ENCODE measurements at places on chromosomes 5 and 9.
A peak's percentile ranks its signal among the peaks of the same experiment; 100 is the strongest.

- DNase-seq, result no peak
Measured at GRCh38 chr5:10456583-10457420, 15.1 kb downstream of the ROPN1L start.

- no peak for DNase-seq
Measured at GRCh38 chr5:38808666-38809343, 37.0 kb upstream of the OSMR start.

GRCh38 chr5:169668732-169669131 lies 31.7 kb downstream of the DOCK2 start:
- no peak for DNase-seq

GRCh38 chr5:58156973-58157701 lies 302.7 kb downstream of the PLK2 start:
- DNase-seq, result no peak

GRCh38 chr5:137035480-137035878 lies 463.6 kb downstream of the SPOCK1 start:
- no peak for DNase-seq

DNA sequence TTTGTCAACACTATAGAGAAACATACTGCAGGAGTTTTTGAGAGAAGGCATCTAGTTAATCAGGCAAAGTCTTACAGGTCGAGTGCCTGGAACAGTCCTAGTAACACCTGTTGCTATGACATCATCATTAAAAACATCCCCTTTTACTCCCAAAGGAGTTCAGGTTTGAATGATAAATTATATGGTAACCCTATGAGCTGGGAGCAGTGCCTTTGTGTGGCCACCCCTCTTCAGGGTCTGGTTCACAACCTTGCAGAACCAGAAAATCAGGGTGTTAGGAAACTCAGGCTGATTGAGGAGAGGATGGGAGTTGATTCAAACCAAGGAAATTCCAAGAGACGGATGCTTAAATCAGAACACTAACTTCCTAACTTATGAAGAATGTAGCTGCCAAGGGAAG lies 179.1 kb upstream of the RASEF start:
- no peak for DNase-seq

DNA sequence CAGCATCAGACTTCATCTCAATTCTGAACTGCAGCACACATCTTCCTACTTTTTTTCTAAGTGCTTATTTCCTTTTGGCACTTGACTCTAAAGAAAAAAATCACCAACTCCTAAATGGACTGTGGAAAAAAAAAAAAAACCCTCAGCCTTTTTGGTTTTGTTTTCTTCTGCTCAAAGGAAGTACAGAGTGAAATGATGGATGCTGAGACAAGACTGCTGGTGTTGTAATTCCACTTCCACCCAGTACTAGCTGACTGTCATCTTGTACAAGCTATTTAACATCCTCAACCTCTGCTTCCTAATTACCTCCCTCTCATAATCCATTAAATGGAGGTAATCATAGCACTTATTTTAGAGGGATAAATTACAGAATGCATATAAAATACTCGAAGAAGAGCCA lies 171.5 kb upstream of the GNA14 start:
- DNase-seq, result no peak

GRCh38 chr5:87885758-87886157 lies 382.9 kb downstream of the TMEM161B start:
- no peak for DNase-seq

DNA sequence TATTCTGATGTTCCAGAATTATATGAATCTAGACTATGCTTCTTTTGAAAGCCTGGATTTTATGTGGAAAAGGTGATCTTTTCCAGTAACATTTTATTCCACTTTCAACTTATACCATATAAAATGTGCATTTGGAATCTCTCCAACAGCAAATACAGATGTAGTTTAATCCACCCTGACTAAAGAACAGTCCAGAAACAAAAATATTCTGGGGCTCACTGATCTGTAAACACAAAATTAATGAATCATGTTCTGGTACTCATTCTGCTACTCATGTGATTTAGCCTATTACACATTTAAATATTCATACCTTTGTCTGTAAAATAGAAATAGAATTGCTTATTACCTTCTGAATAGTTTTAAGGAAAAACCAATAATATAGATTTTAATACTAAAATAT lies 125.8 kb downstream of the ARRDC3 start:
- DNase-seq, result no peak

DNA sequence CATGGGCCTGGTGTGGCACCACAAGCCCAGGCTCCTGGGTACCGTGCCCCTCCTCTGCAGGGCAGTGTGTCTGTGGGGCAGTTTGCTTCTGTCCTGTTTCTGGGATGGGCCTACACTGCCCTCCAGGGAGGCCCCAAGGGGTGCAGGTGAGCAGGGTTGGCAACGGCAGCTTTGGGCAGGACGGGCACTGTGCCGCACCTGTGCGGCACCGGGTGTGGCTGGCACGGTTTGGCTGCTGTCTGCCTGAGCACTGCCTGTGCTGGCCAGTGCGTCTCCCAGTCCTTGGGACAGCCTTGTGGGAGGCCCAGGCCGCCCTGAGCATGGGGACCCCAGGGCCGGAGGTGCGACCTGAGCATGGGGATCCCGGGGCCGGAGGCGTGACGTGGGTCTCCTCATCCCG lies 37.2 kb downstream of the RXRA start:
- DNase-seq, result no peak

- DNase-seq, result no peak
Measured at GRCh38 chr5:131953969-131954368, 8.5 kb upstream of the MEIKIN start.

GRCh38 chr5:179973391-179973790 lies 65.7 kb upstream of the TBC1D9B start:
- DNase-seq, result peak; percentile 1

GRCh38 chr9:91033797-91034196 lies 232.2 kb downstream of the SYK start:
- DNase-seq, result no peak

DNA sequence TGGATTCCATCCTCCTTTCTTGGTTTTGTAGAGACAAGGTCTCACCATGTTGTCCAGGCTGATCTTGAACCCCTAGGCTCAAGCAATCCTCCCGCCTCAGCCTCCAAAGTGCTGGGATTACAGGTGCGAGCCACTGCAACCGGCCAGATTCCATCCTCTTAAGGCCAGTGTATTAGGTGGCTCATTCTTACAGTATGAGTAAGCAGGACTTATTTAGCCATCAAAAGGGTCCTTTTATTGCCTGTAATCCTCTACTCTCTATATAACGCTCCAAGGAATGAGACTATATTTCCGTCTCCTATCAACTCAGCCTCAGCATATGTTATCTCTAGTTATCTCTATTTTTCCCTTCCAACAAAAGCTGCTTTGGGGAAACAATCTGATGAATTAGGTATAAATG lies 3.0 kb upstream of the ERBIN start:
- DNase-seq, result no peak

GRCh38 chr5:143970159-143970558 lies 158.2 kb downstream of the HMHB1 start:
- no peak for DNase-seq

GRCh38 chr9:2859776-2860379 lies 16.0 kb upstream of the PUM3 start:
- DNase-seq, result peak; percentile 25

- DNase-seq, result no peak
Measured at GRCh38 chr5:21594566-21594965, 1258.6 kb downstream of the CDH12 start.

DNA sequence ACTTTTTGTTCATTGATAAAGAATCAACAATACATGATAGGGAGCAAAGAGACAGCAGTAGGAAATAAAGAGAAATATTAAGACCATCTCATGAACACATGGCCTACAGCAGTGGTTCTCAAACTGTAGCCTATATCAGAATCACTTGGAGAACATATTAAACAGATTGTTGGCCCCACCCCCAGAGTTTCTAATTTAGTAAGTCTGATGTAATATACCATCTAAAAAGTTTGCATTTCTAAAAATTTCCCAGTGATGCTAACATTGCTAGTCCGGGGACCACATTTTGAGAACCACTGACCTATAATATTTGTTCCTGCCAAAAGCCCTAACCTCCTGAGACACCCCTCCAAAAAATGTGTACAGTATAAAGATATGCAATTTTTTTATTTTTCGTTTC lies 306.2 kb upstream of the NREP start:
- no peak for DNase-seq

GRCh38 chr5:179794171-179794570 lies 385 bp downstream of the LTC4S start:
- no peak for DNase-seq

- no peak for DNase-seq
Measured at GRCh38 chr5:31655491-31655890, 16.6 kb downstream of the PDZD2 start.

- no peak for DNase-seq
Measured at GRCh38 chr5:150399524-150400211, 13.0 kb downstream of the CD74 start.

DNA sequence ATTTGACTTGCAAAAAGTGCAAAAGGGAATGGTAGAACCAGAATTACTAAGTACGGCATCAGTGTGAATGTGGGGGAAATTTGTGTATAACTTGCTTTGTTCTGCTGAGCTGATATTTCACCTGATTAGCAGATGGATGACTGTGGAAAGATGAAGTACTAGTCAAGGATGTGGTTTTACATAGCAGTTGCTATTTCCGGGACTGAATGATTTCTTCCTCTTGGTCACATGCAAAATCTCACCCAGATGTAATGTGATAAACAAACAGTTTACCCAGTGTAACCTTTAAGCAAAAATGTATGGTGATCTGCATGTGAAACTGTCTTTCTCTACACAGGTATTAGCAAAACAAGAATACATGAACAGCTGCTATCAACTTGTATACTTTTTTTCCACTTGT lies 46.1 kb downstream of the DCP2 start:
- DNase-seq, result no peak

DNA sequence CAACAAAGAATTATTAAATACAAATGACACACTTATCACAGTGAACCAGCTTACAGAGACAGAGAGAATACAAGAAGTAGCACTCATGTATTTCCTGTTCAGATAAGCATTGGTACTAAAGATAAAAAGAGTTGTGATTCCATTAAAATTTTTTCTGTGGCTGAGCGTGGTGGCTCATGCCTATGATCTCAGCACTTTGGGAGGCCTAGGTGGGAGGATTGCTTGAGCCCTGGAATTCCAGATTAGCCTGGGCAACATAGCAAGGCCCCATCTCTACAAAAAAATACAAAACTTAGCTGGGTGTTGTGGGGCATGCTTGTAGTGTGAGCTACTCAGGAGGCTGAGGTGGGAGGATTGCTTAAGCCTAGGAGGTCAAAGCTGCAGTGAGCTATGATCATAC lies 32.9 kb downstream of the FCHO2 start:
- DNase-seq, result no peak

DNA sequence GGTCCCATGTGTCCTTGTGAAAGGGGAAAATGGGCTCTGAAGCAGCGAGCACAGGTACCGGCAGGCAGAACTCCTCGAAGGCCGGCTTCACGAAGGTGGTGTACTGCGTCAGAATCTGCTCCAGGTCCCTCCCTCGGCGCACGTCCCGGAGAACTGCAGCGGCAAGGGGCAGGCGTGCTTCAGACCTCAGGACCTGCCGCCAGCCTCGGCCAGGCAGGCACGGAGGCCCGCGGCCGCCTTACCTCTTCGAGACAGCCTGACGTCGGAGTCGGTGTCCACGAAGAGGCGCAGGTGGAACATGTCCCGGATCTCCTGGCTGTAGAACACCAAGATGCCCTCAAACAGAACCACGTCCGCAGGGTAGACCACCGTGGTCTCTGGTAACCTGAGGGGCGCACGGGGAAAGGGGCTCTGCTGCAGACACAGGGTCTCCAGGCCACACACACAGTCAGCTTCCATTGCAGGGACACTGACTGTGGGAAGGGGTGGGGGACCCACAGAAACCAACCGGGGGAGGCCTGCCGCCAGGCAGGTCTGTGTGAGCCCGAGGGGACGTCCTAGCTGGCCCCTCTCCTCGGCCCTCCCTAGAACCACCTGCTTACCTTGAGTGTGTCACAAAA lies 2.1 kb downstream of the UCK1 start:
- DNase-seq, result no peak

DNA sequence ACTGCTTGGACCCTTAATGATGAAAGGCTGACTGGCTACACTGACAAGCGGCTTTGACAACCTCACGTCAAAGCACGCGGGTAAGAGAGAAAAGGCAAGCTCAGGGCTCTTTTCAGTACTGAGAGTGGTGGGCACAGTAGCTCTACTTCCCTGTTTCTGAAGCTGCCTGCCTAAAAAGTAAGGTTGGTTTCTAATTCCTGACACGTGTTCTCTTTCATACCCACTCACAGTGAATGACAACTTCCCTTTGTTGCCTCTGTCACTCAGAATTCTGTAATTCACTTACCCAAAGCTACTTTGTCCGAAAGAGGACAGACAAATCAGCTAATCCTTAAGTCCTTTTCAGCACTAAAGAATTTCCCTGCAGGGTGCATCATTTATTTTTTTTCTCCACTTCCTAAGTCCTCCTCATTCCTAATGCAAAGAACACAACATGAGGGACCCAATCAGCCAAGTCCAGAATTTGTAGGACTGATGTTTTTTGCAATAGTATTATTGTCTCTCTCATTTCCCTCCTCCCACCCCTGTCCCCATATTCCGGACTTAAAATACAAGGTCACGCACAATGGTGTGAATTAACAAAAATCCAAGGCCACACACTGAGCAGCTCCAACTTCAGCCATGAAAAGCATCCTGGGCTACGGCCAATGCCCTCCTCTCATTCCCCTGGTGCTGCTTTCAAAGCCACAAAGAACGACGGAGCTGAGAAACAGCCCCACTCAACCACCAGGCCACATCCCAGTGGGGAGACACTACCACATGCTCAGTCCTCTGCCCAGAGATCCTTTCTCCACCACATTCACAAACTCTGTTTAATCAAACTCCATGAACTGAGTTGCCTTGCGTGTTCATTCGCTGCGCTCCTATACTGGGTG lies 221.0 kb downstream of the TSSK1B start:
- DNase-seq, result no peak

- no peak for DNase-seq
Measured at GRCh38 chr5:14588758-14589543, 7.4 kb downstream of the OTULINL start.

DNA sequence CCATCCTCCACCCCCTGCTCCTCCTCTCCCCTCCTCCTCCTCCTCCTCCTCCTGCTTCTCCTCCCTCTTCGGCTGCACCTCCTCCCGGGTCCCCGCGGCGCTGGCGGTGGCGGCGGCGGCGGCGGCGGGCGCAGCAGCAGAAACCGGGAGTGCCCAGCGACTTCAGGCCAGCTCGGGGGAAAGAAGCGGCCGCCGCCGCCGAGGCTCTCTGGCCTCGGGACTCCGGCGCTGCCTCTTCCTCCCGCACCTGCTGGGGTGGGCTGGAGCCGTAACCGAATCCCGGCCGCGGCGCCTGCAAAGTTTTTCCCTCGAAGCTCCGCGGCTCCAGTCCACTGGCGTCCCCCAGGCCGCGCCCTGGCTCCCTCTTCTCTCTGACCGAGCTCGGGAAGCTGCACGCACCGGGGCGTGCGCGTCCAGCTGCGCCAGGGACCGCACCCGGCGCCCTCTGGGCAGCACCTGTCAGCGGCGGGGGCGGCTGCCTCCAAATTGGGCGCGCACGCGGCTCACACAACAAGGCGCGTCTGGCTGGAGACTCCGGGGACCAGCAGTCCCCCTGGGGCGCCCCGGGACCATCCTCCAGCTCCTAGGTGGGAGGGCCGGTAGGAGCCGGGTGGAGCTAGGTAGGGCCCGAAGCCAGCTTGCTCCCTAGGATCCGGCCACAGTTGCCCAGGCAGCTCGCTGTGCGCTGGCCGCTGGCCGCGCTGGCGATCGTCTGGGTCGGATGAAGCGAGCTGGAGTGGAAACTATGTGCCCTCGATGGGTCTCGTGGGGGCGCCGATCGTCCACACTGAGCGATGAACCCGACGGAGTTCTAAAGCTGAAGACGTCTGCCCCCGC lies at the start of gene MCTP1:
Gene MCTP1, minus strand, starts transcription at position 523 of the 837 bp plus-strand sequence.
- DNase-seq, result no peak

Measured in DMS79 (cell line).